ENCODE measurements at places on chromosomes 2 and 18.

GRCh38 chr2:112480530-112481049, 1.4 kb upstream of the TTL start:
- DNase-seq, result peak; percentile 7

DNA sequence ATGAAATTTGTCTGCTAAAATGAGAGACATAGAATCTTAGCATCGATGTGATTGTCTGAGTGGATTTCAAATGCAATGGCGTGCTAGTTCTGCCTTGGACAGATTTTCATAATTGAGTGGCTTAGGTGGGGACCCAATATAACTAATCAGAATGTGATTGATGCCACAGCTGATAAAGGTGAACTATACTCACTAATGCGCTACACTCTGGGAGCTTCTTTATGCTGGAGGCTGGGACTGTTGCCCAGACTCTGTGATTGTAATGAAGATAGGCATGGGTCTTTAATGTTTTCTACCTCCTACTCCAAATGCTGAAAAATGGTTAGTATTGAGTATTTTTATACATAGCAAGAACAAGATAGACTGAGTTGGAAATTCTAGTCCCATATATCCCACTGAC, 339.5 kb upstream of the SLC39A10 start:
- DNase-seq, result no peak

DNA sequence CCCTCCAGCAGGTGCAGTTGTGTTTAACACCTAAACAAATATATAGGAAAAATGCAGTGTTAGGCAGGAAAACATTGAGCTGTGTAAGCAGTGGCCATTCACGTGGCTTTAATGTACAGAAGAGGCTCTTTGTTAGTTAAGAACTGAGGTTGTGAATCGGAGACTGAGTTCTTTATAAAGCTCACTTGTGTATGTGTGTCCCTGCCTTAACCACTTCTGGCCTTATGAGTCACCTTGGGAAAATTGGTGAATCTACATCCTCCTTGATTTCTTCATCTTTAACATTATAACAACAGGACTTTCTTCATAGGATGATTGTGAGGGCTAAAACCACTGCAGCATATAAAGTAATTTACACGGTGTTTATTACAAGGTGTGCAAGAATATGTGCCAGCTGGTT, 188.4 kb upstream of the TPO start:
- DNase-seq, result no peak

GRCh38 chr2:119255760-119256581, 32.3 kb downstream of the STEAP3 start:
- DNase-seq, result no peak

DNA sequence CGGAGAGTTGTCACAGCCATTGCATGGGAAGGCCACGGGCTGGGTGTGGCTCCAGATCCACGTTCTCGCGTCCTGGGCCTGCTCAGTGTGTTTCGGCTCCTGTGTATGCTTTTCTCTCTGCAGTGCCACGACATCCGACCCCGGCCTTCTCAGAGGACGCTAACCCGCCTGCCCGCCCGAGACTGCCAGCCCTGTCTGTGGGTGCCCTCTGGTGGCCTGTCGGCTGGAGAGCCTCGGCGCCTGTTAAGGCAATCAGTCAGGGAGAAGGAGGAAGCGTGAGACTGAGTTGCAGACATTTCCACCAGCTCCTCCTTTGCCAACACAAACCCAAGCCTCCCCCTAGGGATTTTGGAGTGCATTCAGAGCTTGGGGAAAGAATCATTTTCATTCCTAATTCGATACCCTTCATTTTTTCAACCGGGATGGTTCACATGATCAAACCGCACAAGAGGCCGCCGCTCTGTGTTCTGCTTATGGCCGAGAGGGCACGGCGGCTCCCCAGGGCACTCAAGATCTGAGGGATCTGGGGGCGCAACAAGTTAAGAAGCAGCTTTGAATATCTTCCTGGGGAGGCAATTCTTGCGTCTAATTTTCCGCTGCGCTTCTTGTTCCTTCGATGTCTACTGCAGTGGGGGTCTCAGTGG, 37.5 kb upstream of the ZBTB7C start:
- DNase-seq, result peak; percentile 45

DNA sequence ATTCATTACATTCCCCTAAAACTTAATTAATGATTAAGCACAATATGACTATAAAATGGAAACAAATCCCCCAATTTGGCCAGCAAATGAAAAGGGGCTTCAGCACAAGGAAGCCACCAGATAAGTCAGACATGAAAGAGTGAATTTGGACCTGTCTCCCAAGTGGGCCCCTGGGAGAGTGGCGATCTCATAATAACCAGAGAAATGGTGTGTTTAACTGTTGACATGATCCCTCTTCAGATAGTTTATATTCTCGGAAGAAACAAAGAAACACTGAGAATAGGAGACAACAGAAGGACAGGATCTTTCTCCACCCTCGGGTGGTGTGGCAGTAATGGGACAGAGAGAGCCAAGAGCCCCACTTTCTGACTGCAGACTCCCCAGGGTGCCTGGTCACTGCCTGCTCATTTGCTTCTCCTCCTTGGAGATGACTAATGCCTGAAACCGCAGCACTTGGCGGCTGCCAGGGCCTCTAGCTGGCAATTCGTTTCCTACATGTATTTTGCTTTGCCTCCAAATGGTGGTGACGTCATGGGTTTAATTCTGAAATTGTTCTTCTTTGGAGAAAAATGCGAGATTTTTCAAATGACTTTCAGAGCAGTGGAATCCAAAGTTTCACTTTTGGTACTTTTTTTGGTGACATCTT, 46.4 kb upstream of the SPP2 start:
- peak; percentile 37 for DNase-seq

- DNase-seq, result no peak
Measured at GRCh38 chr2:238387332-238387731, 39.4 kb upstream of the ASB1 start.

DNA sequence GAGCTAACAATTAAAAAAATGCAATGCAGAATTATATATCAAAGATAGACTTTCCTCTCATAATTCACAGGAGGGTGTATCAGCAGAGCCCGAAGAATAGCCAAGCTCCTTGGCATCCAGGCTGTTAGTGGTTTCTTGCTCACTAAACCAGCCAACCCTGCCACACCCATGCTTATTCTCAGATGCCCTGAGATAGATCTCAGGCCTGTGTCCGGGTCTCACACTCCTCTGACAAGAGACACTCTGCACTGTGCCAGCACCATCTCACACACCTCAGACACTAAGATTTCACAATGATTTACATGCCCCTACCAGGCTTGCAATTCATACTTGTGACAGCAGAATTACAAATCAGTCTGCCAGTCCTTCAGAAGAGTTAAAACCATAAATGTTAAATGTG, 64.5 kb downstream of the OSBPL1A start:
- DNase-seq, result no peak

DNA sequence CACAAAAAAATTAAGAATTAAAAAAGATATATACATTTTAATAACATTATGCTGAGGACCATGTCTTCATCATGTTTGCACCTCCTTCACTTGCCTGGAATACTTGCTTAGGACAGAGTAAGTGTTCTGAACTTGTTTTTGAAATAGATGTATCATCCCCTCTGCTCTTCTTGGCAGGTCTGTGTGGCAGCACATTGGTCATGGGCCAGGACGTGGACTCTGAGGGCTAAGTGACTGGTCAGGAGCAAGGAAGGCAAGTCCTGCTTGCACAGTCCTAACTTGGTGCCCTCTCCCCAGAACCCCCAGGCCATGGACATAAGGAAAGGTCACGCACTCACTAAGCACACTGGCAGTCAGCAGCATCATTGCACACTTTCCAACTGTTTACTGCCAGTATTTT, 95.8 kb downstream of the PTPRM start:
- no peak for DNase-seq

GRCh38 chr2:208565690-208566416, 159.3 kb downstream of the PTH2R start:
- DNase-seq, result no peak

DNA sequence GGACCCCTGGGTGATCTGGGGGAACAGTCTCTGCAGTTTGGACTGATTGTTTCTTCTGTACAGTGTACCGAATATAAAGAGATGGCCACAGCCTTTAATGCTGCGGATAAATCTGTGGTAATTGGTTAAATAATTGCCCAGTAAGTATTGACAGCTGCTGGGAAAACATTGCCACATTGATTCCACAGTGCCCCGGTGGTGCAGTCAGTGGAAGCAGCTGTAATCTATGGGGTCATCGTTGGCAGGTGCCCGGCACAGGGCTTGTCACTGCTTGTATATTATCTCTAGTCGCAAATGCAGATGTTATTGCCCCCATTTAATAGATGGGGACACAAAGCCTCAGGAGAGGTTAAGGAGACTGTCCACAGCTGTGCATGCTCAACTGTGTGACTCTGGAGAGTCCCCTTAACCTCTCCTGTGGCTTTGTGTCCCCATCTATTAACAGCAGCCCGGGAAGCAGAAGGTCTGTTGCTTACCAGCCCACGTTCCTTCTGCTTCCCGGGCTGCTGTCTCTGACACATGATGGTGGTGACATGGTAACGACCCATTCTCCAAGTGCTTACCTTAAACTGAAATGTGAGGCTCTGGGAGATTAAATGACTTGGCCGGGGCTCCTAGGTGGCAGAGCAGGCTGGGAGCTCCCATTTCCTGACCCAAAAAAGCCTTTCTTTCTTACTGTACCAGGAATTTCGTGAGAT, 76.9 kb downstream of the NCK2 start:
- no peak for DNase-seq

DNA sequence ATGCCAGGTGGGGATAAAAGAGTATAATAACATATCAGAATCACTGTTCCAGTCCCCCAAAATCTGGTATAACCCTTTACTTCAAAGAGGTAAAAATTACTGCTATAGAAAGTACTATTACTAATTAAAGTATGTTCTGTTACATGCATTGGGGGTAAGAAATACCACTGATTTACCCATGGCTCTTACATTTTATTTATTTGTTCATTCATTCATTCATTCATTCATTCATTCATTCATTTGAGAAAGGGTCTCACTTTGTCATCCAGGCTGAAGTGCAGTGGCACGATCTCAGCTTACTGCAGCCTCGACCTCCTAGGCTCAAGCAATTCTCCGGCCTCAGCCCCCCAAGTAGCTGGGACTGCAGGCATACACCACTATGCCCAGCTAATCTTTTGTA, 74.4 kb downstream of the MBOAT2 start:
- no peak for DNase-seq

GRCh38 chr18:68997845-68998244, 200.0 kb downstream of the CCDC102B start:
- DNase-seq, result no peak

DNA sequence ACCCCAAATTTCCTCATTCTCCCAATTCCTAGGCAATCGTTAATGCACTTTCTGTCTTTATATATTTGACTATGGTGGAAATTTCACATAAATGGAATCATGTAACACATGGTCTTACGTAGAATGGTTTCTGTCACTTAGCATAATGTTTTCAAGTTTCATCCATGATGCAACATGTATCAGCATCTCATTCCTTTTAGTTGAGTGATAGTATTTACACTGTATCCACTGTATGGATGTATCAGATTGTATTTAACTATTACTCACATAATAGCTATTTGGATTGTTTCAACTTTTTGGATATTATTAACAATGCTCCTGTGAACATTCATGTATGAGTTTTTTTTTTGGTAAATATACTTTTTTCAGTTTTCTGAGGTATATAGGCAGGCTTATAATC, 982.3 kb upstream of the DDX18 start:
- DNase-seq, result no peak

- no peak for DNase-seq
Measured at GRCh38 chr2:216696751-216697560, 1.6 kb upstream of the IGFBP5 start.

- no peak for DNase-seq
Measured at GRCh38 chr2:280650-281110, 7.2 kb downstream of the ALKAL2 start.

DNA sequence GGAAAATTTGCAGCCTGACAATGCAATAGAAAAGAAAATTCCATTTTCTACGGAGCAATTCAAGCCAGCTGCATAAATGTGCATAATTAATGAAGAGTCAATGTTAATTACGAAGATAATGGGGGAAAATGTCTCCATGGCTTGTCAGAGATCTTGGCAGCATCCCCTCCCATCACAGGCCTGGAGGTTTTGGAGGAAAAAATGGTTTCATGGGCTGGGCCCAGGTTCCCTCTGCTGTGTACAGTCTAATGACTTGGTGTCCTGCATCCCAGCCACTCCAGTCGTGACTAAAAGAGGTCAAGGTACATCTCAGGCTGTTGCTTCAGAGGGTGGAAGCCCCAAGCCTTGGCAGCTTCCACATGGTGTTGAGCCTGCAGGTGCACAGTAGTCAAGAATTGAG, 779.7 kb downstream of the DCDC2C start:
- DNase-seq, result no peak

GRCh38 chr2:206989311-206989710, 50.0 kb downstream of the CPO start:
- DNase-seq, result no peak

GRCh38 chr2:220969348-220969747, 602.8 kb downstream of the EPHA4 start:
- no peak for DNase-seq

- no peak for DNase-seq
Measured at GRCh38 chr2:60661073-60661738, 94.9 kb upstream of the PAPOLG start.

DNA sequence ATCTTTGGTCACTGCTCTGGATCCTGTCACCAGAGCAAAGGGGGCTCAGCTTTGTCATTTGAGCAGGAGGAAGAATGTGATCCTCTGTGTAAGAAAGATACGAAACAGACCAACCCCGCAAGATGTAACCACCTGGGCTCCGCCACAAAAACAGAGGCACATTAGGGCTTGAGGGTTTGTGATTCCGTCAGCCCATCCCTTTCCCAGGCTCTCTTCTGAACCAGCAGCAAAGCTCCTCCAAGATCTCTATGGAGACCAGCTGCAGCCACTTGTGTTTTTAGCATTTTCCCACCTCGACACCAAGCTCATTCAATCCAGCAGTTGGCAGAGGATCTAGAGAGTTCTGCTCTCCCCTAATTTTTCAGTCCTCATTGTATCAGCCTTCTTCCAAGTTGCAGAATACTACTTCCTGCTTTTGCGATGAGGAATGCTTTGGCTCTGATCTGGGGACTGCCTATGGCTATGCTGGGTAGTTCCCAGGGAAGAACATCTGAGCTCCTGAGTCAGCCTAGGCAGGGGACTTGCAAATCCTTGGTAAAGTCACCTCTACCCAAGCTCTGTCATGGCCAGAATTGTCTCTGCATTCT, 139.6 kb upstream of the RAB12 start:
- no peak for DNase-seq

- no peak for DNase-seq
Measured at GRCh38 chr18:52409727-52410126, 69.7 kb downstream of the DCC start.

Data from stimulated activated CD8-positive, alpha-beta memory T cell treated with anti-CD3 and anti-CD28 coated beads, Interleukin-15, amount 100 ng/mL, for 48 hours (primary cell).